ENCODE measurements at places on chromosomes 2 and 18.

GRCh38 chr2:178933493-178933892 is 116.4 kb downstream of the CCDC141 start:
- no peak for DNase-seq

DNA sequence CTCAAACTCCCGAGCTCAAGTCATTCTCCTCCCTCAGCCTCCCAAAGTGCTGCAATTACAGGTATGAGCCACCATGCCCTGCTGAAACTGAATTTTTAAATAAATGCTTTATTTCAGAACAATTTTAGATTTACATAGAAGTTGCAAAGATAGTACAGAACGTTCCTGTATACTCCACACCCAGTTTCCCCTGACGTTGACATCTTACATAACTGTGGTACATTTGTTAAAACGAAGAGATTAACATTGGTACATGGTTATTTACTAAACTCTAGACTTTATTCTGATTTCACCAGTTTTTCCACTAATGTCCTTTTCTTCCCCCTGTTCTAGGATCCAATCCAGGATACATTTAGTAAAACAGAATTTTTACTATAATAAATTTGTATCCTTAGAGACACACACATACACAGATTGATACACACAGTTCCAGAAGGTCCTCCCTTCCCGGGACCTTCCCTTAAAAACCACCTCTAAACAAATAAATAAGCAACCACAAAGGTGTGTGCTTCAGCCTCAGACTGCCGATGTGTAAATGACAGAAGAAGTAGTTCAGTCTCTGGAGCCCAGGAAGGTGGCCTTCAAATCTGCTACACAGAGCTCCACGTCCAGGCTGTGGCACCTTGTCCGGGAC is 6.9 kb downstream of the NEU2 start:
- DNase-seq, result peak; percentile 33

- no peak for DNase-seq
Observed at GRCh38 chr2:227933884-227934283, 62.5 kb downstream of the DAW1 start.

DNA sequence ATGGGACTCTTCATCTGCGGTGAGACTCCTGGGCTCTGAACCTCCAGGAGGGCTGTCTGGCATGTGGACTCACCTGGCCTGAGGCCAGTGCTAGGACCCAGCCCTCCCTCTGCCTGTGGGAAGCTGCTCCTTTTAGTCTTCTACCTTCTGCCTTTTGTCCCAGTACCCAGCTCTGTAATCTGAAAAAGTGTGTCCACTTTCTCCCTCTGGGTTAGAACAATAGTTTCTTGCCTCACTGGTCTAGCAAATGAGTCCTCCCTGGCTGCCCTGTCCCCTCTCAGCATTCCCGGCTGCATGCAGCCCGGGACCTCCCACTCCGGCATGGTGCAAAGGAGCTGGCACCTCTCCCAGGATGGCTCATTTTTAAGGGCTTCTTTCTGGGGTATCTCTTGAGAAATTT is 25.9 kb downstream of the GKN2 start:
- no peak for DNase-seq

DNA sequence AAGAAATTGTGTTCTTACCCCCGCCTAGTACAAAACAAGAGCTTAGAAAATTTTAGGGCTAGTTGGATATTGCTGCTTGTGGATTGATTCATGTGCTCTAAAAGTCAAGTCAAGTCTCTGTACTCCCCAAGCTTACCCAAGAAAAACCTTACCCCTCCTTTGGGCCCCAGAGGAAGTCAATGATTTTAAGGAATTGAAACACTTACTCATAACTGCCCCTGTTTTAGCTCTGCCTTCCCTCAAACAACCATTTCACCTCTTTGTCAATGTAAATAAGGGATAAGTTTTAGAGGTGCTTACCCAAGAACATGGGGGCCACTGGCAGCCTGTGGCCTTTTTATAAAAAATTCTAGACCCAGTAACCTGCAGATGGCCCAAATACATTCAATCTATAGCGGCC is 136.6 kb upstream of the RMP24 start:
- DNase-seq, result no peak

- peak; percentile 57 for DNase-seq
Observed at GRCh38 chr2:29117636-29118303, 2.6 kb downstream of the CLIP4 start.

GRCh38 chr2:241912021-241912555 is 42.6 kb downstream of the RTP5 start:
- DNase-seq, result no peak

GRCh38 chr2:169345486-169346437 is 16.6 kb downstream of the LRP2 start:
- no peak for DNase-seq

DNA sequence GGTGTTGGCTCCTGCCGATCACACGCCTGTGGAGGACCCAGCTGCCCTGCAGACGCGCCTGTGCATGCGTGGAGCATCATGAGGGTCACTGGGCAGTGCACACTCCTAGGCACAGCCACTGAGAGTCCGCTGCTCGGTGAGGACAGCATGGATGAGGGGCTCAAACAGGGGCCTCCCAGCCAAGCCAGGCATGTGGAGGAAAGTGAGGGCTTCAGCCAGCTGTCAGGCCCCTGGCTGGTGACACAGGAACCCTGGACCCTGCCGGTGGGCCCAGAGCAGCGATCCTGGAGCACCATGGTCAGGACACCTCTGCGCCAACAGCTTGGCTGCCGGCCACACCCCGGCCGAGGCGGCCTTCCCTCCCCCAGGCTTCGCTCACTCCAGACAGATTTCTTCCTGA is 171.2 kb downstream of the RTP5 start:
- no peak for DNase-seq

DNA sequence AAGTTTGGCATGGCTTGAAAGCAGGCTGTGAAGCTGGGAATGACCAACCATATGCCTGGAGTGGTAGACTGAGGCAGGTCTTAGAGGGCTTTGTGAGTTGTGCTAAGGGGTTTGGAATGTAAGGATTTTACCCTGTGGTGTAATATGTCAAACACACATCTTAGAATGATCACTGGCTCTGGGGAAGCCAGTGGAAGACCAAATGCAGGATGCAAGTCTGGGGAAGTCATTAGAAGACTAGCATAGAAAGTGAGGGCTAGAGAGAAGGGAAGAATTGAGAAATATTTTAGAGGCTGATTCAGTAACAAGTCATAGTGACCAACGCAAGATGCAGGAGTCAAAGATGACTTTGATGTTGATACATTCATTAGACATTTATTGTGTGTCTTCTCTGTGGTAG is 3.5 kb upstream of the FHOD3 start:
- DNase-seq, result no peak

DNA sequence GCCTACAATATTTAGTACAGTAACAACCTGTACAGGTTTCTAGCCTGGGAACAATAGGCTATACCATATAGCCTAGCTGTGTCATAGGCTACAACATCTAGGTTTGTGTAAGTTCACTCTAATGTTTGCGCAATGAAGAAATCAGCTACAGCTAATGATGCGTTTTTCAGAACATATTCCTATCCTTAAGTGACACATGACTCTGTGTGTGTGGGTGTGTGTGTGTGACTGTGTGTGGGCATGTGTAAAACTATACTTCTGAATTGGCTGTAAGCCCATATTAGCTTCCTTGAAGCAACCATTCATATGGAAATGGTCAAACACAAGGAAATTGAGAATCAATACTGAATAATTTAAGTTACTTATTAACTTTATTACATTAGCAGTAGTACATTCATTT is 120.8 kb upstream of the SULT1C3 start:
- no peak for DNase-seq

GRCh38 chr2:217927601-217928323 is 75.0 kb downstream of the TNS1 start:
- no peak for DNase-seq

DNA sequence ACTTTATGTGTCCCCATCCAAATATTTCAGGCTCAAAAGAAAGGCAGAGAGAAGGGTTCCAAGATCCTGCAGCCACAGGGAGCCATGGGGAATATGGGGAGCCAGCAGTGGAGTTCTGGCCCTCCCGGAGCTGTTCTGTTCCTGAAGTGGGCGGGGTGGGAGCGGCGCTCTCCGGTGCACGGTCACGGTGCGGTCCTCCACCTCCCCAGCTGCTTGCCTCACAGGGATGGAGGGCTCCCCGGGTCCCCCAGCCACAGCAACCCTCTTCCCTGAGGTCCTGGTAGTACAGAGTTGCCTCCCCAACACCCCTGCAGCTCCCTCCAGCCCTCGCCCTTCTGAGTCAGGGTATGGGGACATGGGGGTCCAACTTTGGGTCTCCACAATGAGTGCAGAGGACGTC is 26.2 kb upstream of the SNED1 start:
- no peak for DNase-seq

DNA sequence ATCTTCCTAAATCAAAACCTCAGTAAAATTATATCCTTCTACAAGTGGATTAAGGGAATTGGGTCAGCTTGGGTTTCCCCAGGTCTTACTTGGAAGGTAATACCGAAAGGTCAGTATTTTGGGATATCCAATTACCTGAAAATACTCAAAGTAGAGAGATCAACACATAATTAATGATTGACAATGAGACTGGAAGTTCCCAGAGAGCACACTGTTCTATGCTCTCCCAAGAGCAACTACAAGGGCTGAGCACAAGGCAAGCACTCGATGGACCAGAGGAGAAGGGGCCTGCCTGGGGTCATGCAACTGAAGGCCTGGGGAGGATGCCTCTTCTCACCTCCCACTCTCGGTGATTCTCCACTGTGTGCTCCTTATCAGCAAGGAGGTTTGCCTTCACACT is 159.2 kb upstream of the ACAA2 start:
- DNase-seq, result no peak

GRCh38 chr2:15154297-15154696 is 406.8 kb downstream of the NBAS start:
- DNase-seq, result no peak

GRCh38 chr2:7096726-7097352 is 179.6 kb downstream of the RNF144A start:
- DNase-seq, result no peak

DNA sequence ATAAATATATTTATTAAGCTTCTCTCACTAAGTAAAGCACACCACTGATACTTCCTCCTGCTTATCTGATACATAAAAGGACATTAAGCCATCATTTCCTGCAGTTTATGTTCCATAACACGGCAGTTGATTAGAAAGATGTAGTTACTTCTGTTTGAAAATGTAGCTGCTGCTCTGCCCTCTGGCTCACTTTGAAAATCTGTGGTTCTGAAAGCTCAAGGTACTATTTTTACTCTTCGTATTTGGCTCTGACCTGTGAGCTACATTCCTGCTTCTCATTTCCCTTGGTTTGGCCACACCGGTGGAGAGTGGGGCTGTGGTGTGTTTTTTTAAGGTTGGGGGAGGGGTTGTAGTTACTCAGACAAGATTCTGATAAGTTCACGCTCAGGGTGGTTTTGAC is 12.8 kb upstream of the TTN start:
- no peak for DNase-seq

GRCh38 chr2:122100756-122101155 is 345.3 kb downstream of the TSN start:
- no peak for DNase-seq

DNA sequence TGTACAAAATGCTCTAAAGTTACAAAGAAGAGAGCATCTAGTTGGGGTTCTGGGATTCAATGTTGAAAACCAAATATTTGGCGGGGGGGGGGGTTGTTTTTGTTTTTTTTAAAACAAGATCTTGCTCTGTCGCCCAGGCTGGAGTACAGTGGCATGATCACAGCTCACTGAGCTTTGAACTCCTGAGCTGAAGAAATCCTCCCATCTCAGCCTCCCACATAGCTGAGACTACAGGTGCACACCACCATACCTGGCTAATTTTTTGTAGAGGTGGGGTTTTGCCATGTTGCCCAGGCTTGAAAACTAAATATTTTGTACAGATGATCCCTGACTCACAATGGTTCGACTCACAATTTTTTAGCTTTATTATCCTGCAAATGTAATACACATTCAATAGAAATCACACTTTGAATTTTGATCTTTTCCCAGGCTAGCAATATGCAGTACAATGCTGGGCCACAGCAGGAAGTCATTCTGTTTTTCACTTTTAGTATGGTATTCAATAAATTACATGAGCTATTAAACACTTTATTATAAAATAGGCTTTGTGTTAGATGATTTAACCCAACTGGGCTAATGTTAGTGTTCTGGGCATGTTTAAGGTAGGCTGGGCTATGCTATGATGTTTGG is 7.6 kb downstream of the BARD1 start:
- no peak for DNase-seq

DNA sequence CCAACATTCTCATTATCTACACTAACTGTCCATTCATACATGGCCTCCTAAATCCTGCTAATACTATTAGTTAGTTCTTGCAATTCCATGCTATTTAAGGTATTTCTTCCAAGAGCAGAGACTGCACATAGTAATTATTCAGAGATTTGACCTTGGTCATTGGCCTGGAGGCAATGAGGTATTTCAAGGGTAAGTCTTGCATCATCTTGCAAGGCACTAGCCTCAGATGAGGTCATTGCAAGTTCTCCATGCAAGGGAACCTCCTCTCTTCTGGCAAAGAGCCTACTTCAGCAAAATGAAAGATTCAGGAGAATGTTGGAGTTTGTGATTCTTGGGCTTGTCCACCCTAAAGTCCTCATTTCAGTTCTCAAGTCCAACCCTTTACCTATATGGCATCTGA is 48.5 kb upstream of the IKZF2 start:
- DNase-seq, result peak; percentile 50

GRCh38 chr2:209125291-209125690 is 298.6 kb upstream of the MAP2 start:
- no peak for DNase-seq

GRCh38 chr2:128287780-128288735 is 30.6 kb downstream of the HS6ST1 start:
- DNase-seq, result no peak

DNA sequence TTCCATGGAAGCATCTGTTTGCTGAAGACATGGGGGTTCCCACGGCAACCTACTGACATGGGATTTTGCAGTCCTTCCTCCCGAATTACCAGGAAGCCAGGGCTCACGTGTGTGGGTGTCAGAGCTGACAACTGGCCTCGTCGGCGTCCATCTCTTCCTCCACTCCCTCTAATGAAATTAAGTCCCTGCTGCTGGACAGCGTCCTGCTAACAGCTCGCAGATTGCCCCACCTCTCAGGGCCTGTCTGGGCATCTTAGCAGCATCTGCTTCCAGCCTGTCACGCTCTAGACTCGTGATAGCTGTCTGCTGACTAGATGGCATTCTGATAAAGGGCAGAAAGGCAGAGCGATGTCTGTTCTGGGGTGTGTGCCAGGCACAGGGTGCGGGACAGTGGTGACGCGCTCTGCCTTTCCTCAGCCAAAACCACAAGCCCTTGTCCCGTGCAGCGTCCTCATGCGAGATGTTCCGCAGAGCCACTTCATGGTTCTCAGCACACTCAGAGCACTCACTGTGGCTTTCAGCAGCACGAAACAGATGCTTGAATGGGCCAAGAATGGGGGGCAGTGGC is 161.1 kb downstream of the ARL4C start:
- peak; percentile 89 for DNase-seq

- peak; percentile 83 for DNase-seq
Observed at GRCh38 chr2:235135990-235136561, 184.3 kb downstream of the SH3BP4 start.
